Stimulated activated CD8-positive, alpha-beta memory T cell treated with anti-CD3 and anti-CD28 coated beads, Interleukin-2, amount 100 ng/mL, for 1 hour (primary cell): ENCODE measurements at places on chromosomes 2 and 18.

- no peak for DNase-seq
Observed at GRCh38 chr2:44906972-44907371, 34.5 kb upstream of the SIX3 start.

DNA sequence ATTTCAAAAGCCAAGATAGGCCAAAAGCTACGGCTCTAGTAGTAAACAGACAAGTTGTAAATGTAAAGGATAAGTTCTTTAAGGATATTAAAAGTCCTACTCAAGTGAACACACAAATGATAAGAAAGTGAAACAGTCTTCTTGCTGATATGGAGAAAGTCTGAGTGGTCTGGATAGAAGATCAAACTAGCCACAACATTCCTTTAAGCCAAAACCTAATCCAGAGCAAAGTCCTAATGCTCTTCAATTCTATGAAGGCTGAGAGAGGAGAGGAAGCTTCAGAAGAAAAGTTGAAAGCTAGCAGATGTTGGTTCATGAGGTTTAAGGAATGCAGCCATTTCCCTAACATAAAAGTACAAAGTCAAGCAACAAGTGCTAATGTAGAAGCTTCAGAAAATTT, 111.7 kb upstream of the ZEB2 start:
- no peak for DNase-seq

GRCh38 chr2:100246163-100247145, 75.8 kb downstream of the LONRF2 start:
- DNase-seq, result no peak

DNA sequence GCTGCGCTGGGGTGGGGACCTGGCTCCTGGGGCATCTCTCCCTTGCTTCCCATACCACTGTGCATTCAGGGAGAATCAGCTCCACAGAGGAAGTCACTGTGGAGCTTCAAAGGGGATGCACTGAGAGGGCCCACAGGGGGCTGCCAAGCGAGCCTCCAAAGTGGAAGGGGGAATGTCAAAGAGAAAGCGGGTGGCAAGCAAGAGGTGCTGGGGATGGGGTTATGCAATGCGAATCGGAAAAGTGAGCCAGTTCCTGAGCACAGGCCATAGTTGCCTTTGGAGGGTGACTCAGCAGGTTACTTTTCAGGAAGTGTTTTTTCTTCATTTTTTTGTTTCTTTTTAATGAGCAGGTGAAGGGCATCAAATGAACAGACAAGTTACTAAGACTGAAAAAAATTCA, 17.6 kb downstream of the PMAIP1 start:
- no peak for DNase-seq

- no peak for DNase-seq
Observed at GRCh38 chr2:56263876-56264275, 80.1 kb downstream of the CCDC85A start.

GRCh38 chr2:96239745-96240264, 26.0 kb downstream of the TMEM127 start:
- DNase-seq, result no peak

DNA sequence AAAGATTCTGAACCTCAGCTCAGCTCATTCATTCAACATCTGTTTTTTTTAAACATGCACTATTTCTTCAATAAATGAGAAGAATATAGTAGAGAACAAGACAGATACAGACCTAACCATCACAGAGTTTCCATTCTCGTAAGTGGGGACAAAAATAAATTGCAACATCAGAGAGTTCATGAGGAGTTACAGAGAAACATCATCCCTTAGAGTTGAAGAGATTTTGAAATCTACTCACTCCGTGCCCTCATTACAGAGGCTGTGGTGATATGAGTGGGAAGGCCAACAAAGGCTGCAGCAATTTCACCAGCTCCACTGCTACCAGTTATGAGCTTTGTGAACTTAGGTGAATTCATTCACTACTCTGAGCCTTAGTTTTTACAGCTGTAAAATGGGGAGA, 399.3 kb downstream of the BCL11A start:
- no peak for DNase-seq

GRCh38 chr18:48171490-48172188, 237.5 kb downstream of the ZBTB7C start:
- DNase-seq, result no peak

DNA sequence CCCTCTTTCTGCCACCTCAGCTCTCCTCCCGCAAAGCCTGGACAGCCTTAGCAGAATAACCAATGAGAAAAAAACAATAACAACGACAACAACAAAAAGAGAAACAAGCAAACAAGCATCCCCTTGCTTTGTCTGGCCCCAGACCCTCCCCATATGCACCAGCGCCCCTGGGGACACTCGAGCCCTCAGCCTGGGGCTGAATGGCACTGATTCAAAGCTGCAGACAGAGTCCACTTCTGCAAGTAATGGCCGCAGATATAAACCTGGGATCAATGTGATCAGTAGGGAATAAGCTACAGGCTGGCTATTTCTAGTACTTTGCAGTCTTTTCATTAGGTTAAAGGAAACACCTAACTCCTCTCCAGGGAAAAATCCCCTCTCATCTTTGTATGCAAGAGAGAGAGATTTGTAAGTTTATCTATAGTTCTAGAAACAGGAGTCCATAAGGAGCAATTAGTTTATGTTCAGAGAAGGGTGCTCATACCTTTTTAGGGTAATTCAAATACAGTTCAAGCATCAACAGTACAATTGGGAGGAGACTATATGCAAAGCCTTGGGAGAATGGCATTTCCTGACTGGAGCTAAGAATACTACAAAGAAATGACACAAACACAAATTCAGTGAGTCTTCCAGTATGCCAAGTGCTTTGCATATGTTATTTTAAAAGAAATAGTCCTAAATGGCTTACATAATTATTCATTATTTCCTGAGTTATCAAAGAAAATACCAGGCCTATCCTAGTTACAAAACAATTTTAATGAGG, 122.3 kb upstream of the DDX18 start:
- DNase-seq, result no peak

DNA sequence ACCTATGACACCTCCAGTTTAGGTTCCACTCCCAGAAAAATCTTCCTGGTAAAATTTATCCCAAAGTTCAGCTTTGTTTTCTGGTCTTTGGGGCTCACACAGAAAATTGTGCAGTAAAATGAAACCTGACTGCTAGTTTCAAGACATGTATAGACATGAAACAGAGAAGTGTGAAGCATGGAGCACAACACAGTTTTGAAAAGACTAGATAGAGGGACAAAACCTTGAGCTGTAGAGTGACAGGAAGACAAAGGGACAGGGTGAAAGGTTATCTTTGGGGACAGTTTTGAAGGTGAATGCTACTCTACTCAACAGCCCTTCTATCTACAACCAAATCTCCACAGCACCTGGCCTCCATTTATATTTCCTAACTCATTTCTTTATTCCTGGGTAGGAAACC, 352.6 kb downstream of the RBM43 start:
- DNase-seq, result no peak

DNA sequence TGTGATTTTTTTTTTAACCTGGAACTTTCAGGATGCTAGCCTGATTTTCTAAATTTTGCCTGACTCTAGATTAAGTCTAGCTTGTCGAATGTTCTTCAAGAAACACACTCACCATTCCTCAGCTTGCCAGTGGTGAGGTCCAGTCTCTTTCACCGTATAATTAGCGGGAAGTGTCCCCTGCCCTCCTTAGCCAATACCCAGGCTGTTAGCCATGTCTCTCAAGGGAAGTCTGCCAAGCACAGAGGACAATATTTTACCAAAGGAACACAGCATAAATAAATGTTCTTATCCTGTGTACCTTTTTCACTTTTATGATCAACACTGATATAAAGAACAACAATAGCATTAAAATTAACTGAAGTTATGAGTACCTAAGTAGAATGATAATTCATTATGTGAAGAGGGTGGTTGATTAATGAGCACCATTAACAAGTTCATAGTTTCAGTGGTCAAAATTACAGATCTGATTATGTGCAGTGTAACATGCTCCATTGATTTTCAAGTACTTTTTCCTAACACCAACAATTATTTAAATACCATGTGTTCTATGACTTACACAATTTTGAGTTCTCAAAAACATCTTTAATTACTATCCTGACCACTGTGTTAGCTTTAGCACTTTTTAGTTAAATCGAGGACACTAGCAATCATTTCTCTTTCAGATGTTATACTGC, 445.8 kb upstream of the RAB12 start:
- no peak for DNase-seq

GRCh38 chr2:74648009-74648443, at the start of gene M1AP:
TSS of gene M1AP (minus strand) at chr2:74648330. CDS start at chr2:74640275, 8,055 bp downstream.
- no peak for DNase-seq

- no peak for DNase-seq
Observed at GRCh38 chr2:232628466-232629128, 4.8 kb upstream of the EFHD1 start.

DNA sequence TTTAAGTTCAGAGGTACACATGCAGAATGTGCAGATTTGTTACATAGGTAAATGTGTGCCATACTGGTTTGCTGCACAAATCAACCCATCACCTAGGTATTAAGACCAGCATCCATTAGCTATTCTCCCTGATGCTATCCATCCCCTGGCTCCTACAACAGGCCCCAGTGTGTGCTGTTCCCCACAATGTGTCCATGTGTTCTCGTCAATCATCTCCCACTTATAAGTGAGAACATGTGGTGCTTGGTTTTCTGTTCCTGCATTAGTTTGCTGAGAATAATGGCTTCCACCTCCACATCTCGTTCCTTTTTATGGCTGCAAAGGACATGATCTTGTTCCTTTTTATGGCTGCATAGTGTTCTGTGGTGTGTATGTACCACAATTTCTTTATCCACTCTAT, 75.8 kb downstream of the SUCLG1 start:
- no peak for DNase-seq

- DNase-seq, result no peak
Observed at GRCh38 chr2:190578158-190579057, 43.9 kb upstream of the NEMP2 start.

- no peak for DNase-seq
Observed at GRCh38 chr2:133599811-133600210, 31.5 kb upstream of the NCKAP5 start.

GRCh38 chr2:23427976-23428375, 43.0 kb downstream of the KLHL29 start:
- no peak for DNase-seq

DNA sequence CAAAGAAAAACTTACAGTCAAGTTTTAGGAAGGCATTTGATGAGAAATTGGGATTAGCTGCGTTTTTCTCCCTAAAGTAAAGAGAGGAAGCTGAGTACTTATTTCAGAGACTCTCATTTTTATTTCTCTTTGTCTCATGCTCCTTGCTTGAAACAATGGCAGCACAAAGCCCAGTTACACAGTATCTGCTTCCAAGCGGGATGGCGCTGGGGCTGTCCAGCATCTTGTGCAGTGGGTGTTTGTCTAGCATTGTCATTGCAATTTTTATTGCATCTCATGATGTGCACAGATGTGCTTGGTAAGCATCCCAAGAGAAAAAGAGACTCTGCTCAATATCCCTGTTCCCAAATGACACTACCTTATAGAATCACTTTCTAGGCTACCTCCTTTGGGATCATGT, 102.8 kb upstream of the ZNF521 start:
- no peak for DNase-seq

- DNase-seq, result no peak
Observed at GRCh38 chr2:65856928-65857327, 424.5 kb upstream of the SPRED2 start.

DNA sequence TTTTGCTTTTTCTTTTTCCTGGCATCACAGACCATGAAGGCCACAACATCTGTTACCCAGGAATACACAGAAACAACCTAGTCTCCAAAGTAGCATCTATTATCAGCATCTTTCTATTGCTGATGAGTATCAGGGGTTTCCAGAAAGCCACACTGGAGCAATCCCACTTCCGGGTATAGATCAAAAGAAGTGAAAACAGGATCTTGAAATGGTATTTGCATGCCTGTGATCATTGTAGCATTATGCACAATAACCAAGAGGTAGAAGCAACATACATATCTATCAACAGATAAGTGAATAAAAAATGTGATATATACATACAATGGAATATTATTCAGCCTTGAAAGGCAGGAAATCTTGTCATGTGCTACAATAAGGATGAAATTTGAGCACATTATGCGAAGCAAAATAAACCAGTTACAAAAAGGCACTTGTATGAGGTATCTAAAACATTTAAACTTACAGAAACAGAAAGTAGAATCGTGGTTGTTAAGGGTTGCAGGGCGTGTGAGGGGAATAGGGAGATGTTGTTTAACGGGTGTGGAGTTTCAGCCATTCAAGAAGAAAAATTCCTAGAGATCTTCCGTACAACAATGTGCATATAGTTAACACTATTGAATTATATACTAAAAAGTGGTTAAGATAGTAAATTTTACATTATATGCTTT, 115.1 kb downstream of the KCNE4 start:
- no peak for DNase-seq

DNA sequence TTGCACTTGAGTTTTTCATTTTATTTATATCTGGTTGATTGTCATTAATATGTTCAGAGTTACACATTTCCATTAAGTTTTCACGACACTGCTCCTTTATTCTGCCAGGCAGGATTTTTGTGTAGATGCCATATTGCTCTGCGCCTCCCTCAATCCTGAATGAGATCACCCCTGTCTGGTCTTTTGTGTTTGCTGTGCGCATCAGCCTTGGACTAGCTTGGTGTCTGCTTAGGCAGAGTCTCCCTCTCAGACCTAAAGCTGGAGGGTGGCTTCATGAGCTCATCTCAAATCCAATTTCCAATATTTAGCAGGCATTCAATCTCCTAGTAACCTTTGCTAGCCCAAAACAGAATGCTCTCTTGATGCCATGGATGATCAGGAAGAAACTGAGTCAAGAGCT, 137.4 kb downstream of the SMAD7 start:
- DNase-seq, result no peak

GRCh38 chr2:104163611-104164130, 690.2 kb upstream of the POU3F3 start:
- DNase-seq, result no peak

DNA sequence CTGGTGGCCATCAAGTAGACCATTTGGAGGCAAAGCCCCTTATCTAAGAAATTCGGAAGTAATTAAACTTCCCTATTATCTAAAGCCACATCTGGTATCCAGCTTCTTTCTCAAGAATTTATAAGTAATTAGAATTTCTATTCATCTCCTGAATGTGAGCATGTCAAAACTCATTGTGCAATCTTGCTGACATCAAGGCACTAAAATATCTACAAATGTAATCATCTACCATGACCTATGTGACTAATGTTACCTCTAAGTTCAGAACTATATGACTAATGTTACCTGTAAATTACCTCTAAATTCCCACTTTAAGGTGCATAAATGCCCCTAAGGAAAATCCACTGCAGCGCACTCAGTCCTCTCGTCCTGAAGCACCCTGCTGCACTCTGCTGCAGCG, 773.0 kb downstream of the CPS1 start:
- no peak for DNase-seq

- no peak for DNase-seq
Observed at GRCh38 chr2:101386599-101387150, 628 bp downstream of the CREG2 start.

DNA sequence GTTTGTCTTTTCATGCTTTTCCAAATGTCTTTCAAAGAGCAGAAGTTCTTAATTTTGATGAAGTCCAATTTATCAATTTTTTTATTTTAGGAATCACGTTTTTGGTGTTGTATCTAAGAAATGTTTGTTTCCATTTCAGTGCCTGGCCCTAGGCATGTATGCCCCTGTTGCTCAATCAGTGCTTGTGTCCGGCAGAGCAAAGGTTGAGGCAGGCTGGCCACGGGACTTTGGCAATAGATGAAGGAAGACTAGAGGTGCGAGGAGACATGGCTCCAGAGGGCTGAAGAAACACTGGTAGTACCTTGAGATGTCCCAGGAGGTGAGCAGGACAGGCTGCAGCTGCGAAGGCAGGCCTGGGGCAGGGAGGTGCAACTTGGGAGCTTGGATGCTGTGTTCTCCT, 10.1 kb upstream of the B3GNT7 start:
- no peak for DNase-seq
